Thyroid gland (tissue), 4 donors: ENCODE measurements at places on chromosomes 6 and 20.

DNA sequence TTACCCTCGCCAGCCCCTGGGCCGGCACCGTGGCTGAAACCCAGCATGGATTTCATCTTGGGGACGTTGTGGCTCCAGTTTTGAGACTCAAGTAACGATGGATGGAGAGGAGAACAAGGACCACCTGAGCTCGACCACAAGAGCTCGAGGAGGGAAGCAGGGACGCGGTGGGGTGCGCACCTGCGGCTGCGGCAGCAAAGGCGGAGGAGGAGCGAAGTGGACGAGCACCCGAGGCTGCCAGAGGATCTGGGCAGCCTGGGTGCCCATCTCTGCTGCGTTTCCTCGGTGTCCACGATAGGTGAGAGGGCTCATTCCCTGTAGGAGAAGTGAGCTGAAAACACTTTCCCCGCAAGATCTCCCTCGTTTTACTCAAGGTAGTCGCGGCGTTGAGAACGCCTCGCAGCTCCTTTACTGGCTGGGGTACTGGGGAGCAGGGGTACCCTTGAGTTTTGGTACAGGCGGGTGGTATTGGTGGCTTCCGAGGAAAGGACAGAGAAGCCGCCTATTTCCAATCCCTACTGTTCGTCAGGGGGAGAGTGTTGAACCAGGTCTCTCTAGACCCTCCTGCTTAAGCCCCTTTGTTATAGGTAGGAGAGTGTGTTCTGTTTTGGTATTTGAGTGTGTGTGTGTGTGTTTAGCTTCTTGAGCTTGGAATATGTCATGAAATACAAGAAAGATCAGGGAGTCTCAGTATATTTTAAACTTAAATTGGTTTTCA is 137.7 kb downstream of the TRIM27 start:
- DNase-seq = no peak

- DNase-seq = no peak
Measured at GRCh38 chr6:108355120-108355519, 60.3 kb downstream of the AFG1L start.

GRCh38 chr20:33322456-33322855 is 39.4 kb downstream of the BPIFB1 start:
- DNase-seq = no peak

GRCh38 chr6:81763051-81763450 is 10.6 kb upstream of the TENT5A start:
- no peak for DNase-seq

- no peak for DNase-seq
Measured at GRCh38 chr20:8435285-8436035, 303.4 kb downstream of the PLCB1 start.

DNA sequence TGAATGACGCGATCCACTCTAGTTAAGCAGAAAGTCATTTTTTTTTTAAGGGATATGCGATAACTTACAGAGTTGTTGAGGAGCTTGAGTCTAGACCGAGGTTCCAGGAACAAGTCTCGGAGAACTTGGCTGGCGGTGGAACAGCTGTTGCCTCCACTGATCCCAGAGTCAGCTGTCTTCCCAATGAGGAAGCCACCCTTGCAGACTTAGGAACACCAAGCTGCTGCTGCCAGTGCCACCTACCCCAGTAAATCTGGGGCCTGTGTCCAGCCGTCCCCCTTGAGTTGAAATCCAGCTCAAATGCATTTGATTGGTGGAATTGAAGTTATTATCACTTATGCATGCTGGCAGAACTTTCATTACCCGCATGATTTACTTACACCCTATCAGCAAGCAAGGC is 6.7 kb downstream of the PFDN4 start:
- no peak for DNase-seq

DNA sequence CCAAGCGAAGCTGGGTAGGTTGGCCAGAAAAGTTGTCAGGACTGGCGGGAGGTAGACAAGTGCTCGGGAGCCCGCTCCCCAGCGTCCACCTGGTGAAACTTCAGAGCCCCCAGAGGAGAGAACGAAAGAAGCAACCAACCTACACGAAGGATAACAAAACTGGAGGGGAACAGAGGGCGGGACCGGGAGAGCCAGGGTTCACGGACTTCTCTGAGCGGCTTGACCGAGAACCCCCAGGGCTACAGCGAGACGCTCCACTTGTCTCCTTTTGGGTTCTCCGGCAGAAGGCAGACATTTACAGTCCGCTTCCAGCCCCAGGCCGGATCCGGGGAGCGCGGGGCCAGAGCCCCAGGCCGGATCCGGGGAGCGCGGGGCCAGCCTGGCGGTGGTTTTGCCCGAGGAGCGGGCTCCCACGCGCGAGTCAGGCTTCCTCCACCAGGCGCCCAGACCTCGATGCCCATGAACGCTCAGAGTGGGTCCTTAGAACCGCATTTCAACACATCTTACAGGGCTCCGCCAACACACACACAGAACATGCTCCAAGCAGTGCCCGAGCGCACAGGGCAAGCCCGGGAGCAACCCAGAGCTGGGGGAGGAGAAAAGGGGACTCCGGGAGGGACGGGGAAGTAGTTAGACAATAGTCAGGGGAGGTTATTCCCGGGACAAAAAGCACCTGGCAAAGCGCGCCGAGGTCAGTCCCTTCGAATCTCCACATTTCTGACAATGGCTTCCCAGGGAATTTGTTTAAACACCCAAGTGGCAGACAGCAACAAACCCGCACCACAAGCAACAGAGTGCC is 1.1 kb downstream of the PTPRK start:
- peak; percentile 75 for DNase-seq

- peak; percentile 75 for DNase-seq
Measured at GRCh38 chr6:35610830-35611229, 77.9 kb downstream of the FKBP5 start.

GRCh38 chr20:11853359-11853758 is 64.3 kb upstream of the BTBD3 start:
- no peak for DNase-seq

- DNase-seq = no peak
Measured at GRCh38 chr20:22688485-22688884, 104.1 kb upstream of the FOXA2 start.

DNA sequence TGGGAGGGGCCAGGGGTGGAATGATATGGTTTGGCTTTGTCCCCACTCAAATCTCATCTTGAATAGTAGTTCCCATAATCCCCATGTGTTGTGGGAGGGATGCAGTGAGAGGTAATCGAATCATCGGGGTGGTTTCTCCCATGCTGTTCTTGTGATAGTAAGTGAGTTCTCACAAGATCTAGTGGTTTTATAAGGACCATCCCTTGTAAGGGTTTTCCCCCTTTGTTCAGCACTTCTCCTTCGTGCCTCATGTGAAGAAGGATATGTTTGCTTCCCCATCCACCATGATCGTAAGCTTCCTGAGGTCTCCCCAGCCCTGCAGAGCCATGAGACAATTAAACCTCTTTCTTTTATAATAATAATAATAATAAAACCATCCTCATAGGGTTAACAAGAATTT is 88.8 kb upstream of the PRND start:
- no peak for DNase-seq

- DNase-seq = no peak
Measured at GRCh38 chr6:142152746-142153145, 5.7 kb downstream of the VTA1 start.

DNA sequence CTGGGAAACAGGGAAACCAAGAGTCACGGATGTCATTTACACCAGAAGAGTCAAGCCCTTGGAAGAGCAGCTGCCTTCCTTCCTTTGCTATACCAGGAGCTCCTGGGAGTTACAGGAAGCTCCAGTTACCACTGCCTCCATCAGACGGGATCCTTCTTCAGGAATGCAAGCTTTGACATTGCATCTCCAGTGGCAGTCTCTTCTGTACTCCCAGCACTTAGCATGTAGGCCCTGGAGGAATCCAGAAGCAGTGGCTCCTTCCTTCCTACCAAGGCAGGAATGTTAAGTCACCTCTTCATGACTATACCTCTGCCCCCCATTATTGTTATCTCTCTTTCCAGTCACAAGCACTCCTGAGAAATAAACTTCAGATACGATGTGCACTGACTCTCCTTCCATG is 836.0 kb downstream of the MAFB start:
- no peak for DNase-seq

DNA sequence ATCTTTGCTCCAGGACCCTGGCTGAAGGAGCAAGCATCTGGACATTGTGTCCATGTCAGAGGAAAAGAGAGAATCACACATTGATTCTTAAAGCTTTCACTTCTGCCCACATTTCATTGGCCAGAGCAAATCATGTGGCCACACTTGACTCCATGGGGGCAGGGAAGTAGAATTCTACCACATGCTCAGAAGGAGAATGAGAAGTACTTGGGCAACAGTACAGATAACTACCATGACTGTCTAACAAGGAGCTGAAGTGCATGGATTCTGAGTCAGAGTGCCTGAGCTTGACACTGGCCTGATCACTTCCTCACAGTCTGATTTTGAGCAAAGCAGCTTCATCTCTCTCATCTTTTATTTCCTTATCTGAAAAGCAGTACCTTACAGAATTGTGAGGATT is 38.6 kb downstream of the GHRH start:
- peak; percentile 69 for DNase-seq

GRCh38 chr6:38337819-38338465 is 301.8 kb downstream of the BTBD9 start:
- no peak for DNase-seq

DNA sequence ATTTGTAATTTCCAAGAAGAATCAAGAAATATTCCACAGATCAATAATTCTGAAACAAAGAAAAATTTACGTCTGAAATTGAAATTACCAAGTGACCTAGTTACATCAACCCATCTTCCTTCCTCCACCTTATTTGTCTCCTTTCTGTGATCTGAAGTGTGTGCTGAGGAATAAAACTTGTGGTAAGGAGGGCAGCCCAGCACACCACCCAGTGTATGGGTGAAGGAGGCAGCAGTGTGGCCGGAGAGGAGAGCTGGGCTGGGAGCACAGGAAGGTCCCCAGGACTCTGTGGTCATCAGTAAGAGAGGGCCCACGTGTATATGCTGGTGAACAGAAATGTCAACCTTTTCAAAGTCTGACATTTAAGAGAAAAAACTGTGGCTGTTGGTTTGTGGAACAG is 11.3 kb upstream of the CCR6 start:
- no peak for DNase-seq

GRCh38 chr6:108738684-108739416 is 109.4 kb upstream of the ARMC2 start:
- DNase-seq = no peak

- no peak for DNase-seq
Measured at GRCh38 chr6:157625764-157626163, 197.3 kb upstream of the SNX9 start.

GRCh38 chr6:122563364-122564052 is 46.7 kb upstream of the PKIB start:
- DNase-seq = no peak

GRCh38 chr6:129785047-129785755 is 75.2 kb upstream of the ARHGAP18 start:
- no peak for DNase-seq

DNA sequence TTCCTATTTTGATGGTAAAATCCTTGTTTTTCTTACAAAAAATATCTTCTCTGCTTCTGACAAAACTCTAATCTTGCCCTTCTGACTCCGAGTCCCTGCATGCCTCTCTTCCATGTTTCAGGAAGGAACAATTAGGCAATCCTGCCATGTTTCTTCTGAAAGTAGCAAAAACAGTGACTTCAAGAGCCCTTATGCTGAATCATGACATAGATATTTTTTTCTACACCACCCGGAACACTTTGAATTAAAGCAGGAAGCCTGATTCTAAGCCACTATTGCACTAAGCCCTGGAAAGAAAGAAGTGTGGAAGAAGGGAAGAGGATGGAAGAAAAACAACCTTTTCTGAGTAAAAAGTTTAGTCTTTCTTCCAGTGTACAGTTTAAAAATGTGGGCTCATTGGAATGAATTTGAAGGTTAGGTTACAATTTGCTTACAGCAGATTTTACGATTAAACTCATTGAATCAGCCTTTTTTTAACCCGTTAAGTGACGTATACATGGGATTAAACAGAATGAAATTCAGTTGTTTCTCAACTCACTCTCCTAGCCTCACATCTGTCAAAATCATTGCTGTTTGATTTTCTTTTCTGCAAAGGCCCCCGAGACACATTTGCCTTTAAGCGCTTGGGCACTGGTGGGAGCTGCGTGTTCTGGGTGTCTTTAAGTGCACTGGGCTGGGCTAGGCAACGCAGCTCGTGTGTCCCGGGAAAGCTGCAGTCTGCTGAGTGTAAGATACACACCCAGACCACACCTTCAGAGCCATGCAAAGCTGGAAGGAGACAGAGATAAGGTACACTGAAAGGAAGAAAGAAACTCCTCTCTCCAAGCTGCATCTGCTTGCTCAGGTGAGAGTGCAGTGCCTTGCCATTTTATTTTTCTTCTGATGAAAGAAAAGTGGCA is 159.4 kb upstream of the CITED2 start:
- DNase-seq = peak; percentile 43

DNA sequence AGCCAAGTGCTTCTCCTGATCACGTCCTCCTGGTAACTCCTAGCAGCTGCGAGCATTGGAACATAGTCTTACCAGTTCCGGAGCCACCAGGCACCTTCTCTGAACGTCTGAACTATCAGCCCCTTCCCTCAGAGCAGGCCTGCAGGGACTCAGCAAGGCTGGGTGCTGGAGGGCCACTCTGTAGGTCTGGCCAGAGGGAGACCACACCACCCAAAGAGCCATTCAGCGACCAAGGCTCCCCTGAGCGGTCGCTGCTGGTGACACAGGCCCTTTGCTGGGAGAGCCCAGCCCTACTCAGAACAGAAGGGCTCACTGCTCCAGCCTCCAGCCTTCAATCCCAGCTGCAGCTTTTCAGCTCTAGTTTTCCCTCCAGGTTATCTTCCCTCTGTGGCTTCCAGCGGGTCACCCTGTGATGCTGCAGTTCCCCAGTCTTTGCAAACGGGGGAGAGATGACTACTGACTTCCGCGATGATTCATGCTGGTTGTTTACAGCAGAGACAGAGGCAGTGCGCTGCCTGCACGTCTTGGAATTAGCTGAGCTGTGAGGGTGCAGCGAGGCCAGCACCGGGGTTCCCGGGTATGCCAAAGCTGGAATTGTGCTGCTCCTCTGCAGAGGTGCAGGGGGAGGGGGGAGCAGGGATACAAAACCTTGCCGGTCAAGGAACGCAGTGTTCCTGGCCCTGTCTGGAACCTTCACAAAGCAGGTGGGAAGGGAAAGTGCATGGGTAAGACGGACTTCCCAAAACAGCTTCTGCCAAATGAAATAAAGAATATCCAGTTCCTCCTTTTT is 161.4 kb downstream of the LY86 start:
- DNase-seq = peak; percentile 17

DNA sequence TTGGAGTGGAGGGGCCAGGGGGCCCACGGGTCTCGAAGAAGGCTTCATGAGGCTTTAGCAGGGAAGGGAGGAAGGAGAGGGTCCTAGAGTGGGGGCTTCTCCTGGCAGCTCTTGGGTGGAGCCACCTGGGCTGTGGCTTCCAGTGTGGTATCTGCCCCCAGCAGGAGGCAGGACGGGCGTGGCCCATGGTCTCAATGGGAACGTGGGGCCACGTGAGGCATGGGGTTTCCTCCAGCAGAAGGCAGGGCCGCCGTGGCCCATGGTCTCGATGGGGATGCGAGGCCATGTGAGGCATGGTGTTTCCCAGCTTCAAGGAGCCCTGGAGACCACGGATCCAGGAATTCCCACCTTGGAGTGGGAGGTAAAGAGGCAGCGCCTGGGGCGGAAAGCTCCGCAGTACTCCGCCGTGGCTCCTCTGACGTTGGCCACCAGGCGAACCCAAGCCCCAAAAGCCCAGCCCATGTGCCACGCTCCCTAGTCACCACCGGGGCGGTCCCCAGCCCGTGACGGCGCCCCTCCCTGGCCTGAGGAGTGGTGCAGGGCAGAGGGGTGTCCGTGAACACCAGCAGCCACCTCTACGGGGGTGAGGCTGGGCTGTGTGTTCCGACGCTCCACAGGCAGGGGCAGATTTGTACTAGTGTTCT is 62.0 kb upstream of the GATA5 start:
- no peak for DNase-seq
